ENCODE measurements at places on chromosomes 1 and 21. TPM values are rescaled to one million over a fixed set of nuclear protein-coding genes. Genes with fewer than 3 reads are reported as not detected.

KCNN3 gene
- polyA plus RNA-seq, result not detected

GRCh38 chr1:179794146-179794545 is 51.1 kb downstream of the FAM163A start:
- DNase-seq, result no peak

DNA sequence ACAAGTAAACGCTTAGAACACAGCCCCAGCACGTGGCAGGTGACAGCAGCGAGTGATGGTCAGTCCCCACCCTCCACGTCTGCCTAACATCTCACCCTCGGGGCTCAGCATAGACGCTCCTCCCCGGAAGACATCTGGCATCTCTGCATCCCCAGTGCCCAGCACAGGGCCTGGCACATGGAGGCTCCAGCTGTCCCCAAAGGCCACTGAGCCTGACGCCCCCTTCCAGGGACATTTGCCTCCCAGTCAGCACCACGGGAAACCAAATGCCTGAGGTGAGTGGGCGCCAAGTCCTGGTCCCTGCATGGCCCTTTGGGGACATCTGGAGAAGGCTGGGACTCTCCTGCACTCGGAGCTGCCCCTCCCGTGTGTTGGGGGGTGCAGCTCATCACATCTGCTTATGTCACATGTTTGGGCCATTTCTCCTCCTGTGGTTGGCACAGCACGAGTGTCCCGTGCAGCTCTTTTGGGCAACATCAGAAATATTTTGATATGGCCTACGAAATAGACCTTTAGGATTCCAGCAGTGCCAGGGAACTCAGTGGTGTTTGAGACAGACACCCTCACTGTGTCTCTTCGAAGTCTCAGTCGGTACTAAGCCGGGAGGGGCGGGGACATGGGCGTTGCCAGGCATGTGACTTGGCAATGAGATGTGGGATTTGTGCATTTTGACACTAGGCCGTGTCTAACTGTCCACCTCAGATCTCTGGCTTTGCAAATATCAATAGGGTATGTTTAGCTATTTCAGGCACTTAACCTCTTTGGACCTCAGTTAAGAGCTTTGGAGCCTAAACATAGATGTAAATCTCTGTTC is 315.0 kb downstream of the PTPRU start:
- no peak for DNase-seq

DNA sequence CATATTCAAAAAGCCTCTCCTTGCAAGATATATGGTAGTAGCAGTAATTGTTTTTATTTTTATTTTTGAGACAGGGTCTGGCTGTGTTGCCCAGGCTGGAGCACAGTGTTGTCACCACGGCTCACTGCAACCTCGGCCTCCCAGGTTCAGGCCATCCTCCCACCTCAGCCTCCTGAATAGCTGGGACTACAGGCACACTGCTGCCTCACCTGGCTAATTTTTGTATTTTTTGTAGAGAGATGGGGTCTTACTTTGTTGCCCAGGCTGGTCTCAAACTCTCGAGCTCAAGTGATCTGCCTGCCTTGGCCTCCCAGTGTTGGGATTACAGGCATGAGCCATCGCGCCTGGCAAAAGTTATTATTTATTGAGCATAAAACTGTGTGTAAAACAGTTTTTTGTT is 38.4 kb downstream of the SLC66A1 start:
- no peak for DNase-seq

DNA sequence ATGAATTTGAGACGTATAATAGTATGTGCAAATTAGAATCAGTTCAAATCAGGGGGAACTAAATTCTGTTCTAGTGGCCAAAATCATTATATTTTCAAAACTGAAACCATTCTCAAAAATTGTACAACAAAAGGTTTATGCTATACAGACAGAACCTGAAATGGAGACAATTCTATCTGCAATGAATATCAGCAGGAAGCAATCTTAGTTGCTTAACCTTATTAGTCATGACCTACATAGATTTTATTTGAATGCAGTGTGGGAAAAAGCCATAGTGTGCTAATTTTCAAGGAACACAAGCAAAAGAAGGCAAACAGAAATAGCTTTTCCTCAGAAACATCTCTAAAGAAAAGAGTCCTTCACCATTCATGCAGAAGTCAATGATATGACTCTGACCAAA is 6.5 kb downstream of the AK5 start:
- peak; percentile 70 for DNase-seq
